ENCODE measurements at places on chromosomes 16 and 17. TPM values are rescaled to one million over a fixed set of nuclear protein-coding genes. Genes with fewer than 3 reads are reported as not detected.

- no peaks in the 10 kb centered on the region for H3K4me1 ChIP-seq
- no peak for DNase-seq
- H3K4me3 ChIP-seq: no peak overlapping the region
- H3K36me3 ChIP-seq: no peaks in the 10 kb centered on the region
Measured at GRCh38 chr16:80077696-80078095, 463.1 kb upstream of the DYNLRB2 start.

DNA sequence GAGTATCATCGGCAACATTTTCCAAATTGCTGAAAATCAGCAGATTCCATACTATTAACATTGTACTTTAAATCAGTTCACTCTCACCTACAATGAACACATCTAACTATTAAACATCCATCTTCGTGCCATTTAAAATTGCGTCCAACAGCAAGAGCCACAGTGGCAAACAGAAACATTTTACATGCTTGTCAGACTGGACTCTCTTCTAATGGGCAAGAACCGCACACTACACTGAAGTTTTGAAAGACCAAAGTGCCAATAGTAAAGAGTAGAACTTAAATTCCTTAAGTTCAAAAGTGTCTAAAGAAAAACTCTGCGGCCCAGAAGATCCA, 652 bp downstream of the RPS15A start:
- no peak for DNase-seq
- peak overlapping the region; percentile 98 for H3K4me3 ChIP-seq
- H3K36me3 ChIP-seq: peaks cover 63% of the 10 kb centered on the region
- H3K4me1 ChIP-seq: peaks cover 18% of the 10 kb centered on the region
- H3K27ac ChIP-seq: peak overlapping the region; percentile 69
- H3K27me3 ChIP-seq: no peaks in the 10 kb centered on the region

DNA sequence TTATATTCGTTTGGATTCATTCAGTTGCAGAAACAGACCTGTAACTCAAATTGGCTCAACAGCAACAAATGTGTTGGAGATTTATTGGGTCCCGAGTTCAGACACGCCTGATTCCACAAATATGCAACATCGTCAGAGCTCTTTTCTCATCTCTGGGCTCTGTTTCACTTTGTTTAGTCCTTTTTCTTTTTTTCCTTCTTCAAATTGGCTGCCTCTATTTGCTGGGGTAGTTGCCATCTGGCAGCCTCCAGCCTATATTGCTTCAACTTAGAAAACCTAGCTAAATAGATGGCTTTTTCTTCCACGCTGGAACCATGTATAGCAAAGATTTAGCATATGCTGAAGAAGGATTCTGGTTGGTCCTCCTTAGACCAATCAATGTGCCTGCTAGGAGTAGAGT, 398.5 kb downstream of the RBFOX1 start:
- no peaks in the 10 kb centered on the region for H3K27me3 ChIP-seq
- DNase-seq: no peak
- no peaks in the 10 kb centered on the region for H3K4me1 ChIP-seq
- no peak overlapping the region for H3K4me3 ChIP-seq
- no peaks in the 10 kb centered on the region for H3K36me3 ChIP-seq

DNA sequence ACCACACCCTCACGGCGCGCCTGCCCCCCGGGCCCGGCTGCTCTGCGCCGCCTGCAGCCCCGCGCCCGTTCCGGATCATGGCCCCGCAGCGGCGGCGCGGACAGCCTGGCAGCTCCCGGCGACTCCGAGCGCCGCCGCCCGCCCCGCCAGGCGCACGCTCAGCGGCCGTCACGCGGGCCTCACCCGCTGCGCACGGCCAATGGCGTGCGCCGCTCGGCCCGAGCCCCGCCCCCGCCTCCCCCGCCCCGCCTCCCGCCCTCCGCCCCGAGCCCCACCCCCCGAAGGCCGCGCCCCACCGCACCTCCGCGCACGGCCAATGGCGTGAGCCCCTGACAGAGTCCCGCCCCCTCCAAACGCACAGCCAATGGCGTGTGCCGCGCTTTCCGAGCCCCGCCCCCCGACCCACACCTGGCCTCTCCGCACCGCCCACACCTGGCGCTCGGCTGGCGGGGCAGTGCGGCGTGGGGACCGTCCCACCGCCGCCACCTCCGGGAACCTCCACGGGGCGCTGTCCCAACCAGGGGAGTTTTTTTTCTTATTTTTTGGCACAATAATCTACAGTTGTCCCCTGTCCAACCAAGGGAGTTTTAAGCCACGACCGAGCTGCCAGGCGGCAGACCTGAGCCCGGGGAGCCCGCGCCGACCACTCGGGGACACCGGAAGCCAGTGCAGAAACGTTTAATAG, at the start of gene PCYT2:
TSS of gene PCYT2 (minus strand) at position 123 of the 685 bp plus-strand sequence. CDS start at position 79, 44 bp downstream.
- H3K4me3 ChIP-seq: peak within 1 kb of the TSS; percentile 70
- no peaks in the 10 kb centered on the region for H3K27me3 ChIP-seq
- peak; percentile 88 for DNase-seq

The KRT24 gene
- total RNA-seq: not detected

The RHBDL1 gene
- total RNA-seq: 3.6 TPM

The KCNJ2 gene
- not detected for total RNA-seq

DNA sequence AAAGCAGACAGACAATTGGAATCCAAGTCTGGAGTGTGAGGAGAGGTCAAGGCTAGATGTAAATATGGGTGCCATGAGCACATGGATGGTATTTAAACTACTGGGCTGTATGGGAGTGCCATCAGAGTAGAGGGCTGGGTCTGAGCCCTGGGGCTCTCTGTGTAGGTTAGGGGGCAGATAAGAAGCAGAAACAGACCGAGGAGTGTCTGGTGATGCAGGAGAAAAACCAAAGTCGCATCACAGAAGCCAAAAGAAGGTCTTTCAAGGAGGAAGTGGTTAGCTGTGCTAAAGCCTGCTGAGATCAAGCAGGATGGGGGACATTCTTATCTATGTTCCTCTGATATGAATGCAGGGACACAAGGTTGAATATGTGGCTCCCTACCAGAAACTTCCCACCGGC, 1.9 kb downstream of the TSEN54 start:
- H3K4me3 ChIP-seq: peak overlapping the region; percentile 15
- DNase-seq: peak; percentile 63
- peaks cover 21% of the 10 kb centered on the region for H3K27me3 ChIP-seq
- peaks cover 21% of the 10 kb centered on the region for H3K4me1 ChIP-seq
- H3K27ac ChIP-seq: peak overlapping the region; percentile 59

The CPD gene
- 24.1 TPM for total RNA-seq

GRCh38 chr16:26830428-26831127, 236.1 kb upstream of the C16orf82 start:
- no peaks in the 10 kb centered on the region for H3K36me3 ChIP-seq
- H3K27ac ChIP-seq: no peak overlapping the region
- DNase-seq: no peak
- no peaks in the 10 kb centered on the region for H3K4me1 ChIP-seq

- H3K27me3 ChIP-seq: peaks cover 40% of the 10 kb centered on the region
- H3K4me3 ChIP-seq: no peak overlapping the region
- peaks cover 2% of the 10 kb centered on the region for H3K4me1 ChIP-seq
Measured at GRCh38 chr16:2232094-2232990, 3.9 kb upstream of the DNASE1L2 start.

All from T-cell (primary cell).